ENCODE measurements at places on chromosomes 7 and 10. TPM values are rescaled to one million over a fixed set of nuclear protein-coding genes. Genes with fewer than 3 reads are reported as not detected.

GRCh38 chr7:18760046-18760445, 264.5 kb downstream of the HDAC9 start:
- no peak overlapping the region for H3K27ac ChIP-seq
- no peaks in the 10 kb centered on the region for H3K27me3 ChIP-seq
- H3K36me3 ChIP-seq, result no peaks in the 10 kb centered on the region
- H3K4me1 ChIP-seq, result no peaks in the 10 kb centered on the region
- no peak for DNase-seq
- H3K4me3 ChIP-seq, result no peak overlapping the region

- H3K36me3 ChIP-seq, result no peaks in the 10 kb centered on the region
- no peak overlapping the region for H3K4me3 ChIP-seq
- DNase-seq, result no peak
Measured at GRCh38 chr10:4066581-4067390, 281.8 kb upstream of the KLF6 start.

DNA sequence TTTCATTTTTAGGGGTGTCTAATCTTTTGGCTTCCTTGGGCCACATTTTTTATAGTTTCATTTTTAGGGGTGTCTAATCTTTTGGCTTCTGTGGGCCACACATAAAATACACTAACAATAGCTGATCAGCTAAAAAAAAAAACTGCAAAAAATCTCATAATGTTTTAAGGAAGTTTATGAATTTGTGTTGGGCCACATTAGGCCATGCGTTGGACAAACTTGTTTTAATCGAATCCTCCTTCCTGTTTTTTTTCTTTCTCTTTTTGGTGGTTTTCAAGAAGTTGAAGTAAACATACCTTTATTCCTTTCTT, 37.4 kb downstream of the ZNRF2 start:
- peaks cover 47% of the 10 kb centered on the region for H3K4me1 ChIP-seq
- H3K4me3 ChIP-seq, result peak overlapping the region; percentile 78
- peak overlapping the region; percentile 96 for H3K27ac ChIP-seq

Gene C7orf33
- not detected for total RNA-seq

Gene LIPK
- total RNA-seq, result not detected
